Stimulated activated naive B cell treated with anti-CD40 and anti-IgM and Interleukin-4, amounts not matched to agents 10 μg/mL and 1 μg/mL and 100 μg/mL, for 72 hours (primary cell): ENCODE measurements at places on chromosomes 12 and 14.

GRCh38 chr14:29716150-29716549, 211.5 kb downstream of the PRKD1 start:
- no peak for DNase-seq

GRCh38 chr12:90987101-90987500, 17.7 kb downstream of the EPYC start:
- DNase-seq, result no peak

- no peak for DNase-seq
These were observed 559.9 kb downstream of the TRHDE start for GRCh38 chr12:72832024-72832423.

GRCh38 chr14:98408024-98408555, 863.9 kb downstream of the BCL11B start:
- no peak for DNase-seq

DNA sequence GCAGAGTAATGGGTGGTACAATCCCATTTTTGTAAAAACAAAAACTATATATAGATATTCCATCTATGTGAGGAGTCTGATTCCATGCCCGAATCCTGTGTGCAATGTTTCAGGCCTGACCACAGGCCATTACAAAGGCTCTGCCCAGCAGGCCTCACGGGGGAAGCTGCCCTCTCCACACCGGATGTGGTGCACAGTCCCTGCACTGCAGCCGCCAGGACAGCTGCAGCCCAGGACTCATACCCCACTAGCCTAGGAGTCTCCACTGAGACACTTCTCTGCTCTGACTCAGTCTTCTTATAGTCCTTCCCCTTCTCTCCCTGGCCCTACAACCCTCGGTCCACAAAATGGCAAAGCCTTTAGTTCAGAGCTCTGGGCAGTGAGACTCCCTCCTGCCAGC, 190.4 kb downstream of the PPM1H start:
- DNase-seq, result no peak
